ENCODE measurements at places on chromosomes 5 and 9. TPM values are rescaled to one million over a fixed set of nuclear protein-coding genes. Genes with fewer than 3 reads are reported as not detected.

- DNase-seq, result peak; percentile 83
- H3K36me3 ChIP-seq, result no peaks in the 10 kb centered on the region
- peak overlapping the region; percentile 89 for H3K4me3 ChIP-seq
Observed at GRCh38 chr9:92954049-92954861, 6.9 kb downstream of the FGD3 start.

The ZNF618 gene
- total RNA-seq, result 0.68 TPM

DNA sequence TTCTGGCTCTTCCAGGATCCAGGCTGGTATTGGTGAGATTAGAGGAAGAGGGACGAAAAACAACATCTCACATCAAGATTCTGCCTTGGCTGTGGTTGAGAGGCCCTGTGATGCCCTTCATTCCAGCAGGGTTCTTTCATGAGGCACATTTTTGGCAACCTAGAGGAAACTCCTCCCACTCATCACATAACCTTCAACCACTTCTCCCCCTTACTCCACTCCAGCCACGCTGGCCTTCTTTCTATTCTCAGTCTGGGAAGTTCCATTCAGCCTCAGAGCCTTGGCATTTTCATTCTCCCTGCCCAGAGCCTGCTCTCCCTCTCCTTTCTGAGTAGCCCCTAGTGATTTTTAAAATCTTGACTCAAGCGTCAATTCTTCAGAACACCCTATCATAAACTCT is 337.5 kb downstream of the ZSWIM6 start:
- H3K4me1 ChIP-seq, result no peaks in the 10 kb centered on the region
- no peak for DNase-seq
- H3K4me3 ChIP-seq, result no peak overlapping the region
- H3K27ac ChIP-seq, result no peak overlapping the region
- H3K27me3 ChIP-seq, result peaks cover 5% of the 10 kb centered on the region

GRCh38 chr9:111952559-111952958 is 55.9 kb downstream of the UGCG start:
- no peak overlapping the region for H3K27ac ChIP-seq
- H3K4me1 ChIP-seq, result peaks cover 9% of the 10 kb centered on the region
- no peaks in the 10 kb centered on the region for H3K36me3 ChIP-seq
- H3K27me3 ChIP-seq, result peaks cover 1% of the 10 kb centered on the region

The KIF4B gene
- total RNA-seq, result not detected

GRCh38 chr9:79433703-79434102 is 138.1 kb upstream of the TLE4 start:
- DNase-seq, result no peak
- H3K4me1 ChIP-seq, result peaks cover 3% of the 10 kb centered on the region
- no peak overlapping the region for H3K4me3 ChIP-seq
- no peak overlapping the region for H3K27ac ChIP-seq
- no peaks in the 10 kb centered on the region for H3K36me3 ChIP-seq
- H3K27me3 ChIP-seq, result no peaks in the 10 kb centered on the region

The SLC6A7 gene
- total RNA-seq, result not detected

The PRDM9 gene
- not detected for total RNA-seq

The SLC9A3 gene
- 2.4 TPM for total RNA-seq

DNA sequence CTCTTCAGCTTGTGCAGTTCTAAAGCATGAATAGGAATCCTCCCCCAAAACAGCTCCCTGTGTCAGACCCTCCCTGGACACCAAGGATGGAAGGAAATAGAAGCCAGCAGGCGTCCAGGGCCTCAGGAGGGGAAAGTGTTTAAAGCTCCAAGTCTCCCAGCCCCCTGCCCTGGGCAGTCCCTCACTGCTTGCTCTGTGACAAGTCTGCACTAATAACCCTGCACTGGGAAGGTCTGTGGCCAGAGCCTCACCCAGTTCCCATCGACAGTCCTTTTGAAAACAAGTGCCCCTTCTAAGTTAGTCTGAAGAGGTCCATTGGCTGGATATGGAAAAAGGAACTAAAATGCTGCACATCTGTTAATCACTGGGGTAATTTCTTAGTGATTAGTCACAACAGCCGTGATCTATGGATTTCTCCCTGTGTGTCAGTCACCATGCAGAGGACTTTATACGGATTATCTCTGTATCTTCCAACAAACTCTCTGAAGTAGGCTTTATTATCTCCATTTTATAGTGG is 195.3 kb downstream of the FBXL7 start:
- no peak overlapping the region for H3K4me3 ChIP-seq
- H3K27ac ChIP-seq, result no peak overlapping the region
- no peaks in the 10 kb centered on the region for H3K4me1 ChIP-seq
- DNase-seq, result no peak

GRCh38 chr5:10635867-10636350 is 72.0 kb downstream of the ANKRD33B start:
- H3K27me3 ChIP-seq, result no peaks in the 10 kb centered on the region
- no peak overlapping the region for H3K4me3 ChIP-seq
- H3K4me1 ChIP-seq, result peaks cover 24% of the 10 kb centered on the region
- DNase-seq, result no peak

DNA sequence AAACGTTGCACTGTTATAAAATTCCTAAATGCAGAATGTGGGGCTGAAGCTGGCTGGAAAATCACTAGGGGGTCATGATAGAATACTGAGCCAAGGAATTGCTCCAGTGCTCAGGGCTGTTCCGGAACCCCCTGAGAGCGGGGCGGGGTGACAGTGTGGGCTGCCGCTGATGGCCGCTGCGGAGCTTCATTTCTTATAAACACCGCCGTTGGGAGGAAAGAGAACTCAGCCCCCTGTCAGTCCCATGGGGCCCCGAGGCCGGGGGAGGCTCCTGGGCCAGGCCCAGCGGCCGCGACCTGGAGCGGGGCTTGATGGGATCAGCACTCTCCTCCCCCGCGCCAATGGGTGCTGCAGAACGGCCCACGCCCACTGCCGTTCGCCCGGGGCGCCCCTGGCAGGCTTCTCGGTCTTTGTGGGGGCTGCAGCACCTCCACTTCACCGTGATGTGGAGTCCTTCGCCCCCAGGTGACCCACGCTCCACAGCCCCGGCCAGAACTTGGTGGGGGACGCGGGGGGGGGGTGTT is 5.2 kb upstream of the IRF1 start:
- peaks cover 28% of the 10 kb centered on the region for H3K4me1 ChIP-seq
- H3K36me3 ChIP-seq, result no peaks in the 10 kb centered on the region
- no peaks in the 10 kb centered on the region for H3K27me3 ChIP-seq
- H3K4me3 ChIP-seq, result peak overlapping the region; percentile 92
- H3K27ac ChIP-seq, result peak overlapping the region; percentile 90

The CAMSAP1 gene
- total RNA-seq, result 26.9 TPM

The POLK gene
- 28.2 TPM for total RNA-seq

DNA sequence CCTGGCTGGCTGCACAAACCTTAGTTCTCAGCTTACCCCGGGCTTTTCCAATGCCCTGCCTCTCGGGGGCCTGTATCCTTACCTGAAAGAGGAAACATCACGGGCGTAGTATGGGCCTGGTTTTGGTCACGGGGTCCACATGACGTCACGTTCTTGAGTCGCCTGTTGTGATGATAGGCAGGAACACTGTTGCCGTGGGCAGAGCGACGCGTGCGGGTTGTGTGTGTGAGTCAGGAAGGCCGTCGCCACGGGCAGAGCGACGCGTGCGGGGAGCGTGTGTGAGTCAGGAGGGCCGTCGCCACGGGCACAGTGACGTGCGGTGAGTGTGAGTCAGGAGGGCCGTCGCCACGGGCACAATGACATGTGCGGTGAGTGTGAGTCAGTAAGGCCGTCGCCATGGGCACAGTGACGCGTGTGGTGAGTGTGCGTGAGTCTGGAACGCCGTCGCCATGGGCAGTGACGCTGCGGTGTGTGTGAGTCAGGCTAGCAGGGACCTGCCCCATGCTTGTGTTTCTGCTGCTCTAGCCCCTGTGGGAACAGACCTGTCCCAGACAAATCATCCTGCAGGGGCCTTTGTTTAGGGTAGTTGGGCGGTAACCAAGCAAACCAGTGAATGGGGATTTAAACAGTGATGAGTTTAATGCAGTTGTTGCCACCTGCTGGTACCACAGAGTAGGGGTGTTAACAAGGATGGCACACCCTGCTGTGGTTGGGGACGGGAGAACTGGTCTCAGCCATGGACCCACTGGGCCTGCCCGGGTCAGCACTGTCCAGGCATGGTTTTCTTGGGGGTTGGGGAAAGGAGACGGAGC is 19.8 kb downstream of the TRIP13 start:
- DNase-seq, result no peak
- H3K27ac ChIP-seq, result no peak overlapping the region
- H3K4me1 ChIP-seq, result peaks cover 5% of the 10 kb centered on the region
- no peak overlapping the region for H3K4me3 ChIP-seq

The ELOVL7 gene
- total RNA-seq, result not detected

- peaks cover 56% of the 10 kb centered on the region for H3K27me3 ChIP-seq
- H3K36me3 ChIP-seq, result no peaks in the 10 kb centered on the region
- H3K4me3 ChIP-seq, result no peak overlapping the region
- H3K27ac ChIP-seq, result no peak overlapping the region
Observed at GRCh38 chr9:109499631-109500410, 1.7 kb upstream of the PTPN3 start.

The AGXT2 gene
- not detected for total RNA-seq

DNA sequence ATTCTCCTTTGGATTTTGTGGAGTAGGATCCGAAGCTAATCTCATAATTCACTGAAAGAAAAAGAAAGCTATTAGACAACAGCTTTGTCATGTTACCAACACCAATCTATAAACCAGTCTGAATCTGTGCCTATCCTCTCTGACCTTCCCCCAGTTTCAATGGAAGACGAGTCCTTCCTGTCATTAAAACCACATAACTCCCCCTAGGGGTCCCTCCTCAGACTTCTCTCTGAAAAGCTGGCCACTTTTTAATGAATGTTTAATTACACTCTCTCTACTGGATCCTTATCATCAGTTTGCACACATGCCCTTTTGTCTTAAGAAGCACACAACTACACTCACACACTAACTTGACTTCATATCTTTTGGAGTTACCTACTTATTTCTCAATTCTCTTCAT is 98.0 kb upstream of the TSLP start:
- H3K4me3 ChIP-seq, result no peak overlapping the region
- H3K36me3 ChIP-seq, result no peaks in the 10 kb centered on the region
- no peaks in the 10 kb centered on the region for H3K4me1 ChIP-seq
- no peak overlapping the region for H3K27ac ChIP-seq
- peaks cover 16% of the 10 kb centered on the region for H3K27me3 ChIP-seq
- no peak for DNase-seq

- no peak for DNase-seq
- no peaks in the 10 kb centered on the region for H3K27me3 ChIP-seq
- no peak overlapping the region for H3K4me3 ChIP-seq
Observed at GRCh38 chr5:87347272-87347671, 65.5 kb downstream of the CCNH start.

DNA sequence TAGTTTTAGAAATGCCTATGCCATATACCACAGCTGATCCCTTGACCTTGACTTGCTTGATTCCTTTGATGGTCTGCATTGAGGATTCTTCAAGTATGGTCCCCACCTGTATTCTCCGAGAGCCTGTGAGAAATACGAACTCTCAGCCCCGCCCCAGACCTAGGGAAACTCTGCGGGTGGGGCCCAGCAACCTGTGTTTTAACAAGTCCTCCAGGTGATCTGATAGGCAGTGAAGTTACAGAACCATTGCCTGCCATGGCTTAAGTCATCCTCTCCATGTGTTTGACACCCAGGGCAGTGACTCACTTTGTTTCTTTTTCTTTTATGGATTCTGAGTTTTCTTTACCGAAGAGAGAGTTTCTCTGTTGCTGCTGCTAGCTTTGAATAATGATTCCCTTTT is 18.5 kb downstream of the FRMPD1 start:
- peaks cover 45% of the 10 kb centered on the region for H3K27me3 ChIP-seq
- no peak for DNase-seq
- no peak overlapping the region for H3K4me3 ChIP-seq
- H3K27ac ChIP-seq, result no peak overlapping the region

The TPRN gene
- 10.1 TPM for total RNA-seq

- no peak for DNase-seq
- no peak overlapping the region for H3K27ac ChIP-seq
- H3K4me3 ChIP-seq, result no peak overlapping the region
Observed at GRCh38 chr5:133534566-133534965, 77.8 kb downstream of the FSTL4 start.

- no peak overlapping the region for H3K27ac ChIP-seq
- DNase-seq, result no peak
- H3K4me3 ChIP-seq, result no peak overlapping the region
Observed at GRCh38 chr9:117725426-117725887, 21.3 kb downstream of the TLR4 start.

The GPR150 gene
- total RNA-seq, result 1.6 TPM

DNA sequence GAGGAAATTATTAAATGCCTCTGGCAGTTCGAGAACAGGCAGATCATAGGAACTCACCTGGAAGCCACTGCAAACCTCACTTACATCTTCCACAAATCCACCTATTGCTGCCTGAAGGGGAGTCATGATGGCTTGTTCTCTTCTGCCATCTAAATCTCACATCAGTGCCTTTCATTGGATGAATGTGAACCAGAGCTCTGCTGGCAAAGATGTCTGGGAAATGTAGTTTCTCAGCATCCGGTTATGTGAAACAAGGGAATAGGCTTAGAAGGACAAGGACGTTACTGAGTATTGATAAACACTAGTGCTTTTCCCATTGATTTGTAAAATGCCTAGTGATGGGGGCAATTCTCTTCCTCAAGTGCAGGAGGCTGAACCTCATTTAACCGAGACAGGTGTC is 483.3 kb downstream of the ARHGEF28 start:
- peaks cover 12% of the 10 kb centered on the region for H3K27me3 ChIP-seq
- no peaks in the 10 kb centered on the region for H3K4me1 ChIP-seq
- H3K4me3 ChIP-seq, result no peak overlapping the region
- H3K27ac ChIP-seq, result no peak overlapping the region
- no peaks in the 10 kb centered on the region for H3K36me3 ChIP-seq

The GHR gene
- total RNA-seq, result not detected

- no peaks in the 10 kb centered on the region for H3K27me3 ChIP-seq
- no peak overlapping the region for H3K27ac ChIP-seq
- no peak for DNase-seq
Observed at GRCh38 chr5:69268899-69269298, 34.2 kb downstream of the CDK7 start.

DNA sequence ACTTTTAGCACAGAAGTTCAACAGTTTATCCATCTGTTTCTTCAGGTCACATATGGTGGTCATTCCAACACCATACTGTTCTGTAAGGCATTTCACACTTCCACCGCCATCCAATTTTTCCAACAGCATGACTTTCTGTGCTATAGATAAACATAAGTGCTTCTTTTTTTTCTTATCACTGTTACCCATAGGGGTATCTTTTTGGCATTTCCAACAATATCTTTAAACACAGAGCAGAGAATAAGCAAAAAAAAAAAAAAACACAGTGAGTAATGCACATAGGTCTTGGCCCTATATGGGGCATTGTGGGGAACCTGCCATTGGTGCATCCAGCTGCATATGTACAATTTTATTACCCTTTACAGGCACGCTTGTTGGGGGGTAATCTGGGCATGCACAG is 12.2 kb upstream of the ZNF367 start:
- H3K4me3 ChIP-seq, result no peak overlapping the region
- peaks cover 3% of the 10 kb centered on the region for H3K27me3 ChIP-seq
- no peaks in the 10 kb centered on the region for H3K4me1 ChIP-seq
- no peak overlapping the region for H3K27ac ChIP-seq
- no peaks in the 10 kb centered on the region for H3K36me3 ChIP-seq

- no peaks in the 10 kb centered on the region for H3K4me1 ChIP-seq
- H3K36me3 ChIP-seq, result no peaks in the 10 kb centered on the region
- no peak for DNase-seq
- H3K4me3 ChIP-seq, result no peak overlapping the region
- peaks cover 23% of the 10 kb centered on the region for H3K27me3 ChIP-seq
- no peak overlapping the region for H3K27ac ChIP-seq
Observed at GRCh38 chr9:98360176-98360708, 104.8 kb upstream of the TBC1D2 start.
